ENCODE measurements at places on chromosomes 11 and 22.
A peak's percentile ranks its signal among the peaks of the same experiment; 100 is the strongest.

- DNase-seq: no peak
Observed at GRCh38 chr11:100890789-100891188, 203.7 kb downstream of the ARHGAP42 start.

DNA sequence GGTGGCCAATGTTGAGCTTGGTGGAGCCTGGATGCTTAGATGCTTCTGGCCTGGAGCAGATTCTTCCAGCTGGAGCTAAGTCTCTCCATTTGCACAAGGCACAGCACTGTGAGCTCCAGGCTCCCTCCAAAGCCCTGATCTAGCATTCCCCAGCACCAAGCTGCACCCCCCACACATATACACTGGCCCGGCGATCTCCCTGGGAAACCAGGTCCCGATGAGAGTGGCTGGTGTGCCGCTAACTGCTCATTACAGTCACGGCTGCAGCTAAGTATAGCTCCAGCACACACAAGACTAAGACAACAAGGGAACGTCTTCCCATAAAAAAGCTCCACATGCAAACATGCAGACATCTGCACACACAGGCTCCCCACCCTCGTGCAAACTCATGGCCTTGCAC lies 17.6 kb downstream of the KCNC1 start:
- DNase-seq: no peak

DNA sequence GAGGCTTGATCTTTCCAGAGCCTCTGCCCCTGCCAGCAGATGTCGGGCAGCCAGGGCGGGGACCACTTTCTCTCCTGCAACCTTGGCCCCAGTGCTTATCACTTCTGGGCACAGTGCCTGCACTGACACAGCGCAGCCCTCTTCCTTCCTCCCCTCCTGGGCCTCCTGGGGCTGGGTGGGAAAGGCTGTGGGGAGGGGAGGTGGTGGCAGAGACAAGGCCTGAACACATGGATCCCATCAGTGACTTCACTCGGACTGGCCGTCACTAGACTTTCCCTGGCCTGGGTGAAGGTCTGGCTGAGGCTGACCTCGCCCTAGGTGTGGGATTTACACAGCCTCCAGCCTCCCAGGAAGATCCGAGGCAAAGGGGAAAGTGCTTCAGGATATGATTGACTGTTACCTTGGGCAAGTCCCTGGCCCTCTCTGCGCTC lies 68.1 kb downstream of the LRRC32 start:
- DNase-seq: no peak

DNA sequence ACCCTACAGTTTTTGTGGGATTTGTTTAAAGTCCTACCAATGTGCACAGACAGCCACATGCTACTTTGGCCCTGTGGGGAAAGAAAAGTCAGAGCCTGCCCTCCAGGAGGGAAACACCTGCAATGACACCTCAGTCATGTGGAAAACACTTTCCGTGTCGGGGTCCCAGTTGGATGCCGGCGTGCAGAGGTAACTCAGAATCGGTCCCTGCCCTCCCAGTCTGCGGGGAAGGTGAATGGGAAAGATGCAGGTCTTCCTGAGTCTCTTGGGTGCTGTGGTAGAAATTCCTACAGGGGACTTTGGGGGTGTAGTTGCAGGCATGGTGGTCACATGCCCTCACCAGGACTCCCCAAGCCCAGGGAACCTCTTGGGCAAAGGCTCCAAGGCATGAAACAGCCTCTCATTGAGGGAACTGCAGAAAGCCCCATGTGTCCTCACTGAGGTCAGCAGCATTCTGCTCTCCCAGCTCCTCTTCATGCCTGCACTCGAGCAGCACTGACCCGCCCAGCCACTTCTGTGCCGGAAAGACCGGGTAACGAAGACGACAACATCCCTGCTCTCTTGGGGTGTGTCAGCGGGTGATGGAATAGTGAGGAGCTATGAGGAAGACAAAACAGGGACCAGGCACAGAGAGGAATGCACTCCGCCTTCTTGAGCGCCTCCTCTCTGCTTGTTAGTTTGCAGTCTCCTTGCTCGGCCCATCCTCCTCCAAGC lies 4.7 kb downstream of the RIBC2 start:
- DNase-seq: no peak

DNA sequence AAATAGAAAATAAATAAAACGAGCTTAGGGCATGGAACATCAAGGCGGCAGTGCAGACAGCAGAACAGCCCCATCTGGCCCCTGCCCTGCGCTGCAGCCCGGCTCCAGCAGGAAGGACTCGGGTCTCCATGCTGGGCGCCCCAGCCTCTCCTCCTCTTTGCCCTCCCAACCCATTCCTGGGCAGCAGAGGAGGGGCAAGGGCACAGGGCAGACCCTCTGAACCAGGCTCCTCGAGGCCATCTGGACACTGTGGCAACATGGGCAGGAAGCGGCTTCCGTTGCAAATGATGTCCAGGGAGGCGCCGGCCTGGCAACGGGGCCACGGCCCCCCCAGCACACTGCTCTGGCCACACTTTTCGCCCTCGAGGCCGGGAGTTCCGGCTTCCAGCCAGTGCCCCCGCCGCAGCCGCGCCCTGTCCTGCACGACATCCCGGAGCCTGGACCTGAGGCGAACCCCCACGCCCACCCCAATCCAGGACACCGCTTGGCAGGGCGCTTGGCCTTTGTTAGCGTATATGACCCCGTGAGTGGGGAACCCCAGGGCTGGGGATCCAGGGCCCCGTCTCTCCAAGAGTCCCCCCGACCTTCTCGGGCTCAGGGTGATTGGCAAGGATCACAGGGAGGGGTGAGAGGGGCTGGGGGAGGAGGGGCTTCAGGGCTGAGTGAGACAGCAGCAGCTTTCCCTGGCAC lies 192.1 kb downstream of the IGLL1 start:
- no peak for DNase-seq

GRCh38 chr11:120102864-120103122 lies 35.1 kb downstream of the TRIM29 start:
- DNase-seq: no peak

DNA sequence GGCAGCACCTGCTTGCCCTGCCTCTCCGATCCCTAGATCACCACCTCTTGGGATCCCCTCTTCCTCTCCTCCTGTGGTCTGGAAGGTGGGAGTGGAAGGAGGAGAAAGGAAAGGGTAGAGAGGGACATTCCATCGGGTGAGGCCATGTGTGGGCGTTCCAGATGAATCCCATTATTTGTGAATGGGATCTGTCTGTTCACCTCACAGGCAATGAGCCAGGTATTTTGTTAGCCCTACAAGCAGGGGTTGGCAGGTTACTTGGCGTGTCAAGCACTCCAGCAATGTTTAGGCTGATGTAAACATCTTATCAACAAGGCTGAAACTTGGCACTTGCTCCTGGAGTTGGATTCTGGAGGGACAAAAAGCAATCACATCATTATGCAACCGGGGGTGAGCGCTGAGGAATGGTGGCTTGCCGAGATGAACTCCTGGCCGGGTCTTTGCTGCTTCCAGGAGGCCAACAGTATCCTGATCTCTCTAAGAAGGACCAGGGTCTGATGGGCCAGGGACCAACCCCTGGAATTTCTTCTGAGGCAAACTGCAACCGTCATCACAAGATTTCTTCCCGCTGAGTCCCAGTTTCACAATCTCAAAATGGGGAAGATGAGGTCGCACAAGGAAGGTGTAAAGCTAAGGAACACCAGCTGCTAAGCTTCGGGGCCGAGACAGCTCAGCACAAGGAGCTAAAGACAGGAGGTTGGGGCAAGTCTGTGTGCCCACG lies 7.8 kb downstream of the ADAMTS8 start:
- DNase-seq: no peak

GRCh38 chr22:50082197-50082715 lies 3.0 kb downstream of the MLC1 start:
- no peak for DNase-seq

DNA sequence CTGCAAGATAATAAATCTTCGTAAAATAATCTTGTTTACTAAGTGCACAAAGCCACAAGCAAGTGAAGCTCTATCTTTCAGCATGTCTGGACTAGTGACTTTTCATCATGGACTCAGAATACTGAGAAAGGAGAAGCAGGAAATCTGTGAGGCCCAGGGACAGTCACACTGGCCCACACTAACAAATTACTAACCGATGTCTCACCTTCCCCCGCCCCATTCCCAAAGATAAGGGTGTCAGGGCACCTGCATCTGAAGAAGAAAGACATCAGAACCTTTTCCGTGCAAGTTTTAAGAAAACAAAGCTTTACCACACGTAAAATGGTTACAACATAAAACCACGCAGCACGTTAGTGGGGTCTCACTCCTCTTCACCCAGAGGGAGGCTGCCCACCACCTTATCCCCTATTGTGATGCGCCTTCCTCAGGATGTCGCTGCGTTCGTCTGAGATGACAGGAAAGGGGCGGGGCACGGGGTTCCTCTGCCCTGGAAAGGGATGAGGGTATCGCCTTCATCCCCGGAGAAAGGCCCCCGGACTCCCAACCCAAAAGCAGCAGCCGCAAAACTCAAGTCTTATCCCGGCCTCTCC lies 616 bp downstream of the BTBD10 start:
- no peak for DNase-seq

DNA sequence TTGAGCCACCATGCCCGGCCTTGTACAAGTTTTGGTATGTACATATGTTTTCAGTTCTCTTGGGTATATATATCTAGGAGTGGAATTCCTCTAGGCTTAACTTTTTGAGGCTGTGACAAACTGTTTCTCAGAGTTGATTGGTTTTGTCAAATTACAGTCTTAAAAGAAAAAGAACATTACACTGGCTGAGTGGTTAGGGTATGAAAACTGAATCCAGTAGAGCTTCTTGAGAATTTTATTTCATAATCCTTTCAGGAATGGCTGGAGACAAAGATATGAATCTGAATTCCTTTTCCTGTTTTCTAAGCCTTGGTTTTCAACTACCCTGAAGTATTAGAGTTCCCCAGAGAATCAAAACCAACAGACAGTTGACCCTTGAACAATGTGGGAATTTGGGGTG lies 6.5 kb downstream of the METTL15 start:
- DNase-seq: no peak

DNA sequence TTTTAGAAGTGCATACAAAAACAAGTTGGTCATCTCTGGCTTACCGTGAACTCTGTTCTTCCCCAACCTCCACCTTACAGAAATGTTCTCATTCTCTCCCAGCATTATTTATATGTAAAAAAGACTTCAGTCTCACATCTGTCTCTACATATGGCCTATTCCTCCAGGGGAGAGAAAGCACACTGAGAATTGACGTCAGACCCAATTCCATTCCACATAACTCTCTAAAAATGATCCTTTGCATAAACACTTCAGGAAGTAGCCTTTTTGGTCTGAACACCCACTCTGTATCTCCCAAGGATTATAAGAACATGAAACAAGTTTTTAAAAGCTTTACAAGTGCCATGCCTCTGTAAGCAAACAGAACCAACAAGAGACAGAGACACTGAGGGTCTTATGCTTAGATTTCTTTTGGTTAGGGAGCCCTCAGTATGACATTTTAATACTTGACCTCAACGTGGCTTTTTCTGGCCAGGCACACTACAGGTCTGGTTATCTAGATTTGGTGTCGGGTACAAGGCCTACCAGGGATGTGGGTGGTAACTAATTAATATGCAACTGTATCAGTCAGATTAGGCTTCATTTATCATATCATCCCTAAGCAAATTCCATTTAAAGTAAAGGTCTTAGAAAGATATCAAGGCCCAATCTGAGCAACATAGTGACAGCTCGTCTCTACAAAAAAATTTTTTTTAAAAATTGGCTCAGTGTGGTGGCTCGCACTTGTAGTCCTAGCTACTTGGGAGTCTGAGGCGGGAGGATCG lies 48.5 kb upstream of the PPP2R1B start:
- no peak for DNase-seq

DNA sequence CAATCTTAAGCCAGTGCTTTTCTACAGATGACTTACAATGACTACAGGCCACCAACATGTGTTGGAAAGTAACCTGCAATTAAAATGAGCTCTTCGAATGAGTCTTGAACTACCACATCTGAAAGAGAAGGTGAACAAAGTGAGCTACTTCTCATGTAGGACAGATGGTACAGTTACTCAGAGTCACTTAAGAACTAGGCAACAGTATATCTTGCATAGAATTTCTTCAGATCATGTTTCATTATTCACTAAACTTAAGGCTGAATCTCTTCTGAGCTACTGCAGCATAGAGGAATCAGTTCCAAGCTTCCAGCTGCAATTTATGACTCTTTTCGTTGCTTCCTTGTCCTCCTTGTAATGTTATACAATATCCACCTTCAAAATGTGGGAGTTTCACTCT lies 270.9 kb downstream of the TTC28 start:
- no peak for DNase-seq

GRCh38 chr11:110187731-110188130 lies 94.5 kb downstream of the ZC3H12C start:
- DNase-seq: no peak

- DNase-seq: no peak
Observed at GRCh38 chr22:46187862-46188261, 37.5 kb downstream of the PPARA start.

- DNase-seq: no peak
Observed at GRCh38 chr22:32665676-32666075, 135.8 kb upstream of the TIMP3 start.

- no peak for DNase-seq
Observed at GRCh38 chr11:61814958-61815789, 1.6 kb downstream of the FADS1 start.

GRCh38 chr11:46390331-46391171 lies 1.0 kb downstream of the CHRM4 start:
- no peak for DNase-seq

DNA sequence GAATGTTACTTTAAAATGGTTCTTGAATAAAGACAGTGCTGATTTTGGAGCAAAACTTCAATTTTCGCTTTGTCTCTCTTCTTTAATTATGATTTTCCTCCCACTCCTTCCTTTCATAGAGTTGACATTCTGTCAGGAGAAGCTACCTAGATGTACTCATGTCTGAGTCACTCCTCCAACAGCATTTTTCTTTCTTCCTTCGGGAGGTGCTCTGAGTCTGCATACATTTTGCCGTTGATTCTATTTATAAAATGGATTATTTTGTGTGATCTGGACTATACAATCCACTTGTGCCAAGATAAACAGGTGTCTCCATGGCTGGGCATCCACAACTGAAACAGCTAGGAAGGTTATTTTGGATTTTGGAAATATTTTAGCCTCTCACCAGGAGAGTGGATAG lies 588.3 kb upstream of the ANO5 start:
- DNase-seq: no peak

DNA sequence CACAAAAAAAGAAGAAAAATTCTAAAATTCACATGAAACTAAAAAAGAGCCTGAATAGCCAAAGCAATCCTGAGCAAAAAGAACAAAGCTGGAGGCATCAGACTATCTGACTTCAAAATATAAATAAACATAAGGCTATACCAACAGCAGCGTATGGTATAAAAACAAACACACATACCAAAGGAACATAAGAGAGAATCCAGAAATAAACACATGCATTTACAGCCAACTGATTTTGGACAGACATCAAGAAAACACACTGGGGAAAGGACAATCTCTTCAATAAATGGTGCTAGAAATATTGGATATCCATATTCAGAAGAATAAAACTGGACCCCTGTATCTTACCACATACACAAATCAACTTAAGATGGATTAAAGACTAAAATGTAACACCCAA lies 2.8 kb upstream of the MTMR2 start:
- DNase-seq: no peak

- DNase-seq: no peak
Observed at GRCh38 chr11:47593934-47594855, at the start of gene C1QTNF4. Gene C1QTNF4, minus strand, starts transcription at chr11:47594411. Its CDS starts 3,601 bp downstream, at chr11:47590810.

- no peak for DNase-seq
Observed at GRCh38 chr11:122304973-122305372, 189.0 kb upstream of the BLID start.

GRCh38 chr22:21641789-21642583 lies at the start of gene SDF2L1:
Gene SDF2L1, plus strand, starts transcription at chr22:21642302. Its CDS starts 35 bp downstream, at chr22:21642337.
- DNase-seq: peak; percentile 96
